ENCODE measurements at places on chromosomes 3 and 15. TPM values are rescaled to one million over a fixed set of nuclear protein-coding genes. Genes with fewer than 3 reads are reported as not detected.
A peak's percentile ranks its signal among the peaks of the same experiment; 100 is the strongest.

DNA sequence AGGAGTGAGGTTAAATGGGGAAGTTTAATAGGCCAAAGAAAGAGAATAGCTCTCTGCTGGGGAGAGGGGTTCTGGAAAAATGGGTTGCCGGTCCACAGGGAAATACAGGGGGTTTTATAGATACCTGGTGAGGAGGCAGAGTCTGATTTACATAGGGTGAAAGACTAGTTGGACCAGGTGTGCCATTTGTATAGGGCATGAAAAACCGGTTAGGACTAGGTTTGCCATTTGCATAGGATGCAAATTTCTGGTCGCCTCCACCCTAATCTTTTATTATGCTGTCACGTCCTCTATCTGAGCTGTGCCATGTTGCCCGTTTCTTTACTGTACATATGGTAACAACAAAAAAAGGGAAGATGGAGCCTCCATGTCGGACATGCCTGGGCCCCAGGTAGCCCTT, 960.1 kb downstream of the FHIT start:
- no peak overlapping the region for H3K27ac ChIP-seq
- no peaks in the 10 kb centered on the region for H3K27me3 ChIP-seq
- H3K4me3 ChIP-seq = no peak overlapping the region

- no peak overlapping the region for H3K4me3 ChIP-seq
- no peaks in the 10 kb centered on the region for H3K36me3 ChIP-seq
- H3K27ac ChIP-seq = no peak overlapping the region
- H3K27me3 ChIP-seq = peaks cover 37% of the 10 kb centered on the region
- DNase-seq = peak; percentile 85
Observed at GRCh38 chr3:10602769-10603768, 97.7 kb upstream of the ATP2B2 start.

DNA sequence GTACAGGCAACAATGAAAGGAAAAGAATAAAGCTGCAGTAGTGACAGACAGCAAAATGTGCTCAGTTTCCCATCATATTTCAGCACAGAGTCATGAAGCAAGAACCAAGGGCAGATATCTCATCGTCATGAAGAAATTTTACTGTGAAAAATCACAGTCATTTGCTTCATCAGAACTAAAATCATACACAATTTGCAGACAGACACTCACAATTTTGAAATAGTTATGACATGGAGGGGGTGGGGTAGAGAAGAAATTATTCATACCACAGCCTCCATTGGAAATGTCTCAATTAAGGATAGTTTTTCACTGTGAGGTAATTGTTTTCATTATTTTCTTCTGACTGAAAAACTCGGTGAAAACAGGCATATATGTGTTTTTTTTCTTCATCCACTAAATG, 78.8 kb upstream of the CNTN3 start:
- no peak overlapping the region for H3K27ac ChIP-seq
- no peaks in the 10 kb centered on the region for H3K27me3 ChIP-seq
- H3K36me3 ChIP-seq = no peaks in the 10 kb centered on the region
- no peak for DNase-seq
- no peak overlapping the region for H3K4me3 ChIP-seq

LSAMP gene
- not detected for total RNA-seq

- H3K27ac ChIP-seq = peak within 1 kb of the TSS; percentile 92
- peak within 1 kb of the TSS; percentile 59 for H3K4me3 ChIP-seq
- peaks cover 9% of the 10 kb centered on the region for H3K36me3 ChIP-seq
- peak; percentile 88 for DNase-seq
- H3K27me3 ChIP-seq = no peaks in the 10 kb centered on the region
Observed at GRCh38 chr15:40769274-40770146, at the start of gene C15orf62. Gene C15orf62, plus strand, starts transcription at chr15:40769980. Its CDS starts 516 bp downstream, at chr15:40770496.

DOCK3 gene
- 3.6 TPM for total RNA-seq

DNA sequence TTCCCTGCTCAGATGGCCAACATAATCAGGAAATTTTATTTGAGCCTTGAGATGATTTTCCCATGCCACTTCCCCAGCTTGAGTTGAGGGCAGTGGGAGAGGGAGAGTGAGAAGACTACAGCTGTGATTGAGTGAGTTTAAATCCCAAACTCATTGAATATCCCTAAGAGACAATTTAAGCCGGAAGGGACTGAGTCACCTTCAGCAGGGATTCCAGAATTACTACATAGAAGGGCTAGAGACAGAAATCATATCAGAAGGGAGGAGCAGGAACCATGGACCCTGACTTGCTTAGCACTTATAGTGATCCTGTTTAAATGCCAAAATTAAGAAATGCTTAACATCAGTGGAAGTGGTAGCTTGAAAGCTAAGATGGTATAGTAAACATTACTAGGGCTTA, 312.2 kb upstream of the SLCO3A1 start:
- H3K36me3 ChIP-seq = no peaks in the 10 kb centered on the region
- no peak for DNase-seq

DNA sequence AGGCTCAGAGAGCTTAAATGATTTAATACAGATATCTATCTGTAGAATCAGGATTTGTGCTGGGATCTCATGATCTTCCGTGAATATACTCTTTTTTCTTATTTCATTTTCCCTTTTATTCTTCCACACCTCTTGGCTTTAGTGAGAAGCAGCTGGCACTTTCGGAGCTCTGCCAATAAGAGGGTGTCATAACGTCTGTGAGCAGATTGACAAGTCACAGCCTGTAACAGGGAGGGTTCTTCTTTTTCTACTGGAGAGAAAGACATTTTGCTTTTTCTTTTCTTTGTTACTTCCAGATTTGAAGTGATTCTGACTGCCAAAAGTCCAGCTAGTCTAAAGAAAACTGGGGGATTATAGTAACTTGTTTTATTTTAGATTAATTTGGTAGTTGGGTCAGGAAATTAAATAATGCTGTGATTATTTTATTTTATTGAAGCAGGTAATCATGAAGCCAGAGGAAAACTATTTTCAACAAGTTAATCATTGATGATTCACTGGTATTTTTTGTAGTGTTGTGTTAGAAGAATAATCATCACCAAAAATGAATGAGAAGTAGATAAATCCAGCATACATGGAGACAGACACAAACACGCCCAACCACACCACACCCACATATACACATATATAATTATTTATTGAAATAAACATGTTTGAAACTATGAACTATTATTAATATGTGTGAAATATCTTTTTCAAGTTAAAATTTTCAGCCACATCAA, 69.8 kb downstream of the TNFAIP8L3 start:
- H3K4me1 ChIP-seq = no peaks in the 10 kb centered on the region
- no peak overlapping the region for H3K27ac ChIP-seq
- peaks cover 3% of the 10 kb centered on the region for H3K36me3 ChIP-seq
- H3K27me3 ChIP-seq = no peaks in the 10 kb centered on the region

GRCh38 chr3:100105501-100105900, 8.8 kb downstream of the FILIP1L start:
- H3K27me3 ChIP-seq = no peaks in the 10 kb centered on the region
- peaks cover 33% of the 10 kb centered on the region for H3K4me1 ChIP-seq
- H3K27ac ChIP-seq = peak overlapping the region; percentile 93
- no peak for DNase-seq

B3GNT5 gene
- 25.8 TPM for total RNA-seq

DNA sequence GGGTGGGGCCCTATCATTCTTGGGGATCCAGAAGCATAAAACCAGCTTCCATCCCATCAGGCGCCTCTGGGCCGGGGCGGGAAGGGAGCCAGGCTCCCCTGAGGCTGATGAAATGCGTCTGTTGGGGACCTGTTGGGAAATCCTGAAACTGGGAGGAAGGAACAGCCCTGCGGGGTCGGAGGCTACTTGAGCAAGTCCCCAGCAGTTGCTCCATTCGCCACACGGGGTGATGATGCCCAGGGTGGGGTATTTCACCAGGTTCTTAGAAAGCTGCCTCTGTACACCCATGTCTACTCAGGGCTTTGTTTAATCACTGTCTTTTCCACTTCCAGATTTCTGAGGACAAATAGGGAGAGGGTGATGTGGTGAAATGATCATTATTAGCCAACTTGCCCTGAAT, 25.4 kb upstream of the TSEN2 start:
- DNase-seq = no peak
- no peaks in the 10 kb centered on the region for H3K36me3 ChIP-seq
- no peak overlapping the region for H3K27ac ChIP-seq
- H3K4me3 ChIP-seq = no peak overlapping the region
- peaks cover 19% of the 10 kb centered on the region for H3K4me1 ChIP-seq

Data from activated CD8-positive, alpha-beta T cell treated with anti-CD3 and anti-CD28 coated beads for 36 hours (primary cell).